ENCODE measurements at places on chromosomes 3 and 15. TPM values are rescaled to one million over a fixed set of nuclear protein-coding genes. Genes with fewer than 3 reads are reported as not detected.

GRCh38 chr3:3127432-3128010 is 781 bp downstream of the TRNT1 start:
- DNase-seq = peak; percentile 26

- no peak for DNase-seq
Measured at GRCh38 chr15:75314552-75315290, 21.1 kb upstream of the COMMD4 start.

DNA sequence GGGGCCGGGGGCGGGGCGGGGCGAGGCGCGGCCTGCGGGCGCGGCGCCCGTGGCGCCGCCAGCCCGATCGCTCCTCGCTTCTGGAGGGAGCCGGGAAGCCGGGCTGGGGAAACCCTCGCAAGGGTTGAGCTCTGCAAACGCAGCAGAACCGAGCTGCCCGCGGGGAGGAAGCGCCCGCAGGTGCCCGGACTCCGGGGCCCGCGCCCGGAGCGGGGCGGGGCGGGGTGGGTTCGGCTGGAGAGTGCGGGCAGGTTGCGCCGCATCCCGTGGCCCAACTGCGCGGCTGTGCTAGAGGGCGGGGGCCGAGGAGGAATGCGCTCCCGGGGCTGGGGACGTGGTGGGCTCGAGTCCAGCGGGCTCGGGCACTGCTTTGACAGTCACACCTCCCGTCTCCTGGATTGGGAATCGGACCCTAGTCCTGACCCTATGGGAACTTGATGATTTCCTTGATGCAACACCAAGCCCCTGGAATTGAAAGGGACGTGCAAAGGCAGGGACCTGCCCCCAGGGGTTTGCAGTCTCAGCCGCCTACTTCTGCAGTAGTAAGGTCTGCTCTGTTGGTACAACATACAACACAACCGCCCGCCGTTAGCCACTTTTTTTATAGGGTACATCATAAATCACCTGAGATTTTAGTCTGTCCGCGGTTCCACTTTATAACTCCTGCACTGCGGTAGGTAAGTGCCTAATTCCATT is 34.3 kb downstream of the ZBTB38 start:
- no peak for DNase-seq

DNA sequence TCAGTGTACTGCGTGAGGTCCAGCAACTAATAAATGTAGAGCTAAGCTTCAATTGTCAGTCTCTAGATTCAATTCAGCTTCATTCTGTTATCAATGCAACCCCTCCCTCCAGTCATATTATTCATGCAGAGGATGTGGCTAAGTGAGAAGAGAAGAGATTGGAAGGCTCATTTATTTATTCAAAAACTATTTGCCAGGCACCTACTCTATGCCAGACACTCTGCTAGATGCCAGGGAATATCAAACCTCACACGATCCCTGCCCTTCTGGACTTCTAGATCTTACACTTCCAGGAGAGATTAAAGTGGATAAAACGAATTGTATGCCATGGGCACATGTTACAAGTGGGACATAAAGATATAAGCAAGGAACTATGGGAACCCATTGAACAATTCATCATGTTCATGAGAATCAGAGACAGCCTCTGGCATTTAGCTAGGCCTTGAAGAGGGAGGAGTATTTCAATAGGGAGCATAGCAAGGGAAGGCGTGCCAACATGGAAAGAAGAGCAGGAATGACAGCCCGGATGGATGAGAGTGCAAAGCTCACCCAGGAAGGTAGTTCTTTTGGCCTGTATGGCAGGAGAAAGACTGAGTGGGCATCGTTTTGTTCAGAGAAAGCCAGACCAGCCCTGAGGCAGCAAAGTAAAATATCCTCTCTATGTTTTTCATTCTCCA is 75.4 kb downstream of the FGF12 start:
- DNase-seq = no peak

- no peak for DNase-seq
Measured at GRCh38 chr3:7484636-7485035, 623.7 kb downstream of the GRM7 start.

THRB gene
- 4.7 TPM for total RNA-seq

ZBTB20 gene
- 4.1 TPM for total RNA-seq
